ENCODE measurements at places on chromosomes 16 and 17. TPM values are rescaled to one million over a fixed set of nuclear protein-coding genes. Genes with fewer than 3 reads are reported as not detected.

The NDEL1 gene
- 32.6 TPM for total RNA-seq

The KRT28 gene
- not detected for total RNA-seq

The SLC12A3 gene
- not detected for total RNA-seq

The PRR29 gene
- 0.38 TPM for total RNA-seq

The KCTD19 gene
- 0.16 TPM for total RNA-seq

The SLC4A1 gene
- not detected for total RNA-seq

The C1QTNF8 gene
- not detected for total RNA-seq

The STH gene
- not detected for total RNA-seq

The ACAP1 gene
- total RNA-seq, result 0.38 TPM

The CCL4L2 gene
- not detected for total RNA-seq

The RPRML gene
- total RNA-seq, result not detected

The NSF gene
- total RNA-seq, result 15.7 TPM

The IGFBP4 gene
- total RNA-seq, result 804 TPM

The ABCC11 gene
- total RNA-seq, result 0.13 TPM

The CENPX gene
- 33.2 TPM for total RNA-seq

The TEKT5 gene
- not detected for total RNA-seq

The WWP2 gene
- 25.0 TPM for total RNA-seq

The CCNF gene
- 63.1 TPM for total RNA-seq

The ZNF23 gene
- 2.9 TPM for total RNA-seq

The KRTAP4-4 gene
- total RNA-seq, result not detected

The CCDC144A gene
- 0.49 TPM for total RNA-seq

The WNT9B gene
- not detected for total RNA-seq

The BCL7C gene
- 60.0 TPM for total RNA-seq

The C16orf74 gene
- total RNA-seq, result 11.4 TPM

The MOSMO gene
- total RNA-seq, result 12.2 TPM

The KRT39 gene
- total RNA-seq, result not detected
